ENCODE measurements at places on chromosomes 12 and 14.
A peak's percentile ranks its signal among the peaks of the same experiment; 100 is the strongest.

DNA sequence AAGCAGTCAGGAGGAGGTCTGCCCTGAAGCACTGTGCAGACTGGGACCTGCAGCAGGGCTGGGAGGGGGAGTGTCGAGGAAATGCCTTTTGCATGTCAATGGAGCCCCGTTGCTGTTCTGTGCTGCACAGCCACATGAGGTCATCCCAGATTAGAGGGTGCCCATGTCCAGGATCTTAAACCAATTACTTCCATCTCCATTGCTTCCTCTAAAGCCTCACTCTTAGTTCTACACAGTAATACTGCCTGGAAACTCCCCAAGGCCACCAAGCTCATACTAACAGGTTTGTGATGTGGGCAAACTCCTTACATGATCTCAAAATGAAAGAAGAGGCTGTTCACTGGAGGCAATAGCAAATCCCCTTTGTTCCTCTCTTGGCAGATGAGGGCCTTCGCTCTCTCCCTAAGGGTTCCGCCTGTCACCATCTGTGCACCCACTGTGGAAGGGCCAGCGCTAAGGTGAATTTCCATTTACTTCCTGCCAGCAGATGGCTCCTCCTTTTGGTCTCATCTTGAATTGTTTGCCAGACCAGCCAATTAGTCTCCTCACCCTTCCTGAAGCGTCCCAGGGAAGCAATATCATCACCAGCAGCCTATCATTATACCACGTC, 35.4 kb upstream of the LTA4H start:
- DNase-seq, result peak; percentile 32

- peak; percentile 79 for DNase-seq
Measured at GRCh38 chr14:20469890-20470602, 840 bp downstream of the PNP start.

- peak; percentile 98 for DNase-seq
Measured at GRCh38 chr12:45727301-45727979, 2.1 kb upstream of the ARID2 start.

DNA sequence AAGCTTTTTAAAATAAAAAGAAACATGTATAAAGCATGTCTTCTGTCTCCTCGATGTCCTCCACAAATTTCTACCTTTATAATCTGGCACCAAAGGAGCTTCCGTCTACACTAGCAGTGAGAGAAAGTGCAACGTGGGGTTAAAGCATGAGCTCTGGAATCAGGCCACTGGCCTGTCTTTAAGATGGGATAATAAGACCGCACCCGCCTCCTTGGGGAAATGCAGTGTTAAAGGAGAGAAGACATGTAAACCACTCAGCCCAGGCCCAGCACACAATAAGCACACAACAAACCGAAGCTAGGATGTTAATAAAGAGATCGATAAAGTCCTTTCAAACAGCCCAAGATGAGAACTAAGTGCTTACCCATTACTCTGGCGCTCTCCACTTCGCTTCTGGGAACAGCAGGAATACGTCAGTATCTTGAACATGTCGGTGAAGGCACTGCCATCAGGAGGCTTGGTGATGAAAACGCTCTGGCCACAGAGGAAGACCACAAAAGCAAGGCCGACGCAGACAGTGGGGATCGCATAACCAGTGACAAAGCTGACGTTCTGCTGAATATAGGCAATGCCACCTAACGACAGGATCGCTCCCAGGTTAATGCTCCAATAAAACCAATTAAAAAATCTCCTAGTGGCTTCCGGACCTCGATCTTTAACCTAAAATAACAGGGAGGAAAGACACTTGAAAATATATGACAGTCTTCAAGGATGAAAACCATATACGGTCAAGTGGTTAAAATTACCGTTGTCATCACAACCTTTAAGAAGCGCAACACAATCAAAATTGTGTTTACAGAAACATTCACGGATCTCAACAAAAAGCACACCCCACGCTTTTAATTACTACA, 9.1 kb downstream of the SLC15A4 start:
- no peak for DNase-seq

DNA sequence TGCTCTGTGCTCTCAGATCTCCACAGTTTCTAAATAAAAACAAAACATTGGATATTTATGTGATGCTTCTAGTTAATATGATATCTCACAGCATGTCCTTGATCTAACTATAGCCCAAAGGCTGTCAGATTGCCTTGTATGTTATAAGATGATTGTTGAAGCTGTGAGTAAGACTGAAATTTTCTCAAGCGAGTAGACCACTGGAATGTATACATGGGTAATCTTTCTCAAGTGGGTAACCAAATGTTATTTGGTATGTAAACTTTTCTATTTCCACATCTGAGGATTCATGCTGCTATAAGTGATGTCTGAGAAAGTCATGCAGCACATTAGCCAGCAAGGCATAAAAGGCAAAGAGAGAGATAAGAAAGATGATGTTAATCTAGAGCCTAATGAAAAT, 886.7 kb downstream of the NRXN3 start:
- DNase-seq, result peak; percentile 80

DNA sequence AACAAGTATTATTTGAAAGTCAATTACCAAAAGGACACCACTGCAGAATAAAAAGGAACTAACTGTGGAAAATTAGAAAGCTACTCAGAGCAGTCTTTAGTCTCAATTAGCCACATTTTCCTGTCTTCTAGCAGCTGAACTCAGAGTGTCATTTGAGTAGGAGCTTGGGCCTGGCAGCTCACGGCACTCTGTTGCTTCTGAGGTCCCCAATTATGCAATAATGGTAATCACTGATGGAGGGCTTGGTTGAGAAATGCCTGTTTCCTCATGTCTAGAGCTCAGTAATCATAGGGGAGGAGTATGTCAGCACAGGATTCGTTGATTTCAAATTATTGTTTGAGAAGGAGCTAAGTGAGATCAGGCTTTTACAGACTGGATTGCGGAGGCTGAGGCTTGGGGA, 108.6 kb downstream of the VRK1 start:
- no peak for DNase-seq

DNA sequence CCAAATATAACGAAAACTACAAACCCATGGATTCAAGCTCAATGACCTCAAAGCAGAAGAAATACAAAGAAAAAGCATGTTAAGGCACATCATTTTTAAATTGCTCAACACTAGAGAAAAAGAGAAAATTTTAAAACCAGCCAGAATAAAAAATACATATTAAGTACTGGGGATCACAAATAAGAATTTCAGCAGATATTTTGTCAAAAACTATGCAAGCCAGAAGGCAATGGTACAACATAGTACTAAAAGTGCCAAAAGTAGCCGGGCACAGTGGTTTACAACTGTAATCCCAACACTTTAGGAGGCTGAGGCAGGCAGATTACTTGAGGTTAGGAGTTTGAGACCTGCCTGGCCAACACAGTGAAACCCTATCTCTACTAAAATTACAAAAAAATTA, 10.2 kb downstream of the SGPP1 start:
- DNase-seq, result peak; percentile 30

DNA sequence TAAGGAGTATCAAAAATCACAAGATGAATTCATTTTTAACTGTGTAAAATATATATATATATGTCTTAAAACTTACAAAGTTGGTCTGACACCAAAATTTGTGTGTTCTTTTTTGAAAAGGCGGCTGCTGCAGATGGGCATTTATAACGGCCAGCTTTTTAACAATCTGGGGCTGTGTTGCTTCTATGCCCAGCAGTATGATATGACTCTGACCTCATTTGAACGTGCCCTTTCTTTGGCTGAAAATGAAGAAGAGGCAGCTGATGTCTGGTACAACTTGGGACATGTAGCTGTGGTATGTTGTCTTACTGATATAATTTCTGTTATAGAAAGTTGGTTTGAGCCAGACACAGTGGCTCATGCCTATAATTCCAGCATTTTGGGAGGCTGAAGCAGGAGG, 47.0 kb downstream of the TTC8 start:
- no peak for DNase-seq
